ENCODE measurements at places on chromosomes 2 and 18.

GRCh38 chr18:76056471-76057110 is 438.5 kb downstream of the ZNF516 start:
- no peak for DNase-seq

DNA sequence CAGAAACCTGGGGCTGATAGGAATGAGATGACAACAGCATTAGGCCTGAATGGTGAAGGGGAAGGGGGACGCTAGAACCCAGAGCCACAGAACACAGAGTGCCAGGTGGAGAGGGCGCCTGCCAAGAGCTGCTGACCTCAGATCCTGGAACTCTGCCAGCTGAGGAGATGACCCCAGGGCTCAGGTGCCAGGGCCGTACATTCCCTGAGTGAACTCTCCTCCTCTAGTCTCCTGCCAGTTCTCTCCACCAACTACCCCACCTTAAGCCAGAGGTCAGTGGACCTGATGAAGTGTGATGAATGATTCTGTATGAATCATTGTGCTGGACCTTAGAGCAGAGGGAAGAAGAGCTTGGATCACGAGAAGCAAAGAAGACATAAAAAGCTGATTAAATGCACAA is 1582.2 kb upstream of the ACVR2A start:
- no peak for DNase-seq

DNA sequence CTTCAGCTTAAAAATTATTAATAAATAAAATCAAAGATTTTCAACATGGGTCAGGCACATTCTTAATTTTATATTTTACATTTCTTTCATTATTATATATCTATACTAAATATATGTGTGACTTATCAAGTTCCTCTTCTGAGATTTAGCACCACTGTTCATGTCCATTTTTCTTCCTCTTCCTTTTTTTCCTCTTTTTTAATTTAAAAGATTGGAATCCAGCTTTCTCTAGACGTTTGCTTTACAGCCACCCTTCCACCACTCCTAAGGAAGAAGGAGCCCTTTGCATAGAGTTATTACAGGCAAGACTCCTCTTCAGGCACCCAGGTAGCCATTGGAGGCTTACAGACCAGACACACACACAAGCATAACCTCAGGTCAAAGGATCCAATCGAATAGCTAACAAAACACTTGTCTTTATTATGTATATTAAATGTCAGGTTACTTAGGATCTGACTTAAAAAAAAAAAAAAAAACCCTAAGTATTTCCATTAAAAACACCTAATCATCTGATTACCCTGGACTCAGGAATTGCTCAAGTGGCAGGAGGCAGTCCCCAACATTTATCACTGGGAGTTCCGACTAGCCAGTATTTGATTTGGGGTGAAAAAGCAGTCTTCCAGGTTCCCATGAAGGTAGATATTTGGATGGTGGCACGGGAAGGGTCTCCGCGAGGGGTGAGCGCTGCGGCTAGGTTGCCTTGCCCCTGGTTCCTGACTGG is 2.4 kb upstream of the ZEB2 start:
- no peak for DNase-seq

- DNase-seq, result no peak
These were observed 44.2 kb downstream of the RTP5 start for GRCh38 chr2:241913703-241914102.

DNA sequence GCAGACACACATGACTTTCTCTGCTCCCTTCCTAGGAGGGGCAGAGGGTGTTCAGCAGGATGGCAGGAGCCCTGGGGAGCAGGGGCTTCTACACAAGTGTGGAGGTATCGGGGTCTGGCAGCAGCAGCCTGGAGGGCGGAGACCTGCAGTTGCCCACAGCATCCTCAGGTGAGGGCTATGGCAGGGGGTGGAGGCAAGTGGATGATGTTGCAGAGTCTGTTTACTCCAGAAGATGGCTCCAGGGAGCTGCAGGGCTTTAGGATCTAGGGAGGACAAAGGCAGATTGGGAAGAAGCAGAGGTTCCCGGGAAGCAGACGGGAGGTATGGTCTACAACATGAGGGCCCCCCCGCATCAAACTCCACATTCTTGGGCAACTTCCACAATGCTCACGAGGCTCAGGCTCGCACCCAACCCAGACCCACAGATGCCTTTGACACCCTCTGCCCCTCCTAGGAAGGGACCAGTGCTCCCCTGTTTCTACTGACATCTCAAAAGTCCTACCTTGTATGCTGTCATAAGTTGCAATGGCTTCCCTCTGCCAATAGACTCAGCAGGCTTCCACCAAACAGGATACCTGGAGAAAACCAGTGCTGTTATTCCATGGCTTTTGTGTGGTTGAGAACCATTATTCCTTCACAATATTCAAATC is 12.0 kb upstream of the ATP6V1C2 start:
- no peak for DNase-seq

- no peak for DNase-seq
These were observed 1.4 kb downstream of the STARD7 start for GRCh38 chr2:96207073-96207773.

Measured in stimulated activated naive CD8-positive, alpha-beta T cell treated with anti-CD3 and anti-CD28 coated beads, Interleukin-15, Interleukin-2, amounts not matched to agents 100 U/mL and 50 U/mL, for 24 hours (primary cell).